ENCODE measurements at places on chromosomes 2 and 18. TPM values are rescaled to one million over a fixed set of nuclear protein-coding genes. Genes with fewer than 3 reads are reported as not detected.

FOXI3 gene
- not detected for total RNA-seq

MGAT4A gene
- 89.5 TPM for total RNA-seq

SPIRE1 gene
- 22.5 TPM for total RNA-seq

HOXD12 gene
- not detected for total RNA-seq

NPPC gene
- total RNA-seq, result 0.17 TPM

ARHGAP15 gene
- not detected for total RNA-seq

SPC25 gene
- 6.4 TPM for total RNA-seq
